Naive thymus-derived CD4-positive, alpha-beta T cell (primary cell): ENCODE measurements at places on chromosomes 16 and 17.
A peak's percentile ranks its signal among the peaks of the same experiment; 100 is the strongest.

DNA sequence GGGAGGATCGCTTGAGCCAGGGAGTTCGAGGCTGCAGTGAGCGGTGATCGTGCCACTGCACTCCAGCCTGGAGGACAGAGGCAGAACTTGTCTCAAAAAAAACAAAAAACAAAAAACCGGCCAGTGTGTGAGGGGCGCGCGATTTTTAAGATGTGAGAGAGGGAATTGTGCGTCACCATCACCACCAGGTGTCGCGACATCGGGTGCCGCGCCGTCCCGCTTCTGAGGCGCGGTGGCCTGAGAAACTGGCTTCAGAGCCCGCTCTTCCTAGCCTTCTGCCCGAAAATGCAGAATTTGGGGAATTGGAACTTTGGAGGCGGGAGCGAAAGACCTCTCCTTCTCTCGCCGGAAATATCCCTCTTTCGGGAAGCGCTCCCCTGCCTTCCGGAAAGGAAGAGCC, 524.8 kb downstream of the KCNJ18 start:
- no peak for DNase-seq

- DNase-seq: no peak
These were observed 10.9 kb downstream of the HOXB4 start for GRCh38 chr17:48567209-48567608.

DNA sequence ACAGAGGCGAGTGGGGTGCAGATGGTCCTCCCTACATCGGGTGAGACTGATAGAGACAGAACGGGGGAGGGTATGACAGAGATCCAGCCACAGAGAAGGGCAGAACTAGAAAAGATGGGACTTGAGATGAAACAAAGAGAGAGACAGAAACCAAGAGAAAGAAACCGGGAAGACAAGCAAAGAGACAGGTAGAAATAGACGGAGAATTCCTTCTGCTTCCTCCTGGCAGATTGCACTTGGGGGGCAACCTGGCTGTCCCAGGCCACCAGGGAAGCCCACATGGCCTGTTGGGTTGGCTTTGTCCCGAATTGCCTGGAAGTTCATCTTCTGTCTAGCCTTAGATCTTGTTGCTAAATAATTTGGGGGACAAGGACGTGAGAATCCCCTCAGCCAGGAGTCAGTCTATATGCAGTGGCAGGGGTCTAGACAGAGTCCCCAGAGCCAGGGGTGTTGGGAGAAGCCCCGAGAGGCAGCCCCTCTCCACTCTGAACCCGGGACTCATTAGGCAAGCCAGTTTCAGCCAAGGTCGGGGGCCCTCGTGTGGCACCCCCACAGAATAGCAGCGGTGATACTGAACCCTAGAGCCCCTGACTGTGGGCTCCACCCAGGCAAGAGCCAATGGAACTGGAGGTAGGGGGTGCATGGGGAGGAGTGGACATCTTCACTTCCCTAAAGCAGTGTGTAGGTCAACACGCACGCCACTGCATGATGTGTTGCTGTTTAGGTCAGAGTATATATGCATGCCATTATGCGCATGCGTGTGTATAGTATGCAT, 627 bp upstream of the TSPOAP1 start:
- no peak for DNase-seq

- DNase-seq: no peak
These were observed 137.5 kb upstream of the IRX3 start for GRCh38 chr16:54424043-54424451.

- DNase-seq: no peak
These were observed 17.1 kb upstream of the ALOX15B start for GRCh38 chr17:8021565-8022359.

DNA sequence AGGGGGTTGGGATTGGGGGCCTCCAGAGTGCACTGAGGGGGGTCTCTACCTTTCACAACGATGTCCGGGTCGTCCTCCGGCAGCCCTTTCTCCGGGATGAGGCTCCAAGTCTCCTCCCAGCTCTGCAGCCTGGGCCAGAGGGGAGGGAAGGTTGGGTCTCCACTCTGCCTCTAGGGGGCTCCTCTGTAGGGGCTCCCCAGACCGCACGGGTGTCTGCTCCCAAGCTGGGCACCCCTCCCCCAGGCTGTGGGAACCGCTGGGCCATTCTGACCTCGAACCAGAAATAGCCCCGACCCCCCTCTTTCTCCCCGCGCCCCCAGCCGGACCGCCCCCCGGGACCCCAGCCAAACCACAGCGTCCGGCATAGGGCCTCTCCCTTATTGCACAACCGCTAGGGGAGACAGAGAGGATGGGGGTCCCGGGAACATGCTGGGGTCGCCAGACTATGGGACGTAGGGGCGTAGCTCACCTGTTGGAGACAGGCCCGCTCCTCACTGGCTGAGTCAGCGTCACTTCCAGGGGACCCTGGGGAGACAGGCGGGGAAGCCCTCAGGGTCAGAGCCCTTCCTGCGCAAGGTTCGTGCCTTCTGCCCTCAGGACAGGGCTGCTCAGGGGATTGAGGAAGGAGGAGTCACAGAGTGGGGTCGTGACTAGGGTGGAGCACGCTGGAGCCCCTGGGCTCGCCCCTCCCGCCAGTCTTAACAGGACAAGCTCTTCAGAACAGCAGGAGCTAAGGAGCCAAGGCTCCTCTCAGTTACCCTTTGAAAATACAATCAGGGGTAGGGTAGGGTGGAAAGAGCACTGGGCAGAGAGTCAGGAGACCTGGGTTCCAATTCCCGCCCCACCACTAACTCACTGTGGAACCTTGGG, 2.7 kb downstream of the PLEKHH3 start:
- DNase-seq: no peak

DNA sequence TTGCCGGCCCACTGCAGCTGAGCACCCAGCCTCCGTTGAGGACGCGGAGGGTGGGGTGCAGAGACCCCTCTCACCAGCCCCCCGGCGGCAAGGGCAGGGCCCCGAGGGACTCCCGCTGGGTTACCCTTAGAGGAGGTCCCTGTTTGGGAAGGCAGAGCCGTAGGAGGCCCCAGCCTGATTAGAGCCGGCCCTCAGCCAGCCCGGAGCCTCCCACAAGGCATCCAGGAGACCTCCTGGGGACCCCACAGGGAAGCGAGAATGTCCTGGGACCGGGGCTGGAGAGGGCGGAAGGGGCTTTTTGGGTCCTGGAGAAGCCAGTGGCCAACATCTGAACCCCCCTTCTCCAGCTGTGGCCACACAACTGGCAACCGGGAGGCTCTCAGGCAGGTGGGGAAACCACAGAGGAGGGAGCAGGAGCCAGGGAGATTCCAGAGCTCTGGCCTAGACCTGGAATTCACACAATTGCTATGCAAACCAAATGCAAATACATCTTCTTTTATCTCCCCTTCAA, 21.7 kb upstream of the SP6 start:
- DNase-seq: no peak

DNA sequence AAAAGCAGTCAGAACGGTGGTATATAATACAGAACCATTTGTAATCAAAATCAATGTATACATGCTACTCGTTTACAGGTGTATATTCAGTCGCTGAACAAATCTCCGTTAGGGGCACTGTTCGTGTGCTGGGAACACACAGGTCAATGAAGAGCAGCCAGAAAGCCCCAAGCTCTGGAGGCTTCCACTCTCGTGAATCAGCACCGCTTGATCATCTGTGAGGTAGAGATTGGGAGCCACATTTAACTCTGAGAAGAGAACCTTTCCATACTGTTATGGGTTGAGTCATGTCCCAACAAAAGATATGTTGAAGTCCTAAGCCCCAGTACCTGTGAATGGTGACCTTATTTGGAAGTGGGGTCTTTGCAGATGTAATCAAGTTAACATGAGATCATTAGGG, 5.4 kb upstream of the CYTH1 start:
- no peak for DNase-seq

GRCh38 chr16:30005341-30006094, 5.3 kb downstream of the DOC2A start:
- DNase-seq: peak; percentile 48

GRCh38 chr17:12554251-12554650, 111.4 kb upstream of the MYOCD start:
- DNase-seq: no peak

GRCh38 chr17:65589321-65589720, 27.9 kb upstream of the AXIN2 start:
- no peak for DNase-seq

DNA sequence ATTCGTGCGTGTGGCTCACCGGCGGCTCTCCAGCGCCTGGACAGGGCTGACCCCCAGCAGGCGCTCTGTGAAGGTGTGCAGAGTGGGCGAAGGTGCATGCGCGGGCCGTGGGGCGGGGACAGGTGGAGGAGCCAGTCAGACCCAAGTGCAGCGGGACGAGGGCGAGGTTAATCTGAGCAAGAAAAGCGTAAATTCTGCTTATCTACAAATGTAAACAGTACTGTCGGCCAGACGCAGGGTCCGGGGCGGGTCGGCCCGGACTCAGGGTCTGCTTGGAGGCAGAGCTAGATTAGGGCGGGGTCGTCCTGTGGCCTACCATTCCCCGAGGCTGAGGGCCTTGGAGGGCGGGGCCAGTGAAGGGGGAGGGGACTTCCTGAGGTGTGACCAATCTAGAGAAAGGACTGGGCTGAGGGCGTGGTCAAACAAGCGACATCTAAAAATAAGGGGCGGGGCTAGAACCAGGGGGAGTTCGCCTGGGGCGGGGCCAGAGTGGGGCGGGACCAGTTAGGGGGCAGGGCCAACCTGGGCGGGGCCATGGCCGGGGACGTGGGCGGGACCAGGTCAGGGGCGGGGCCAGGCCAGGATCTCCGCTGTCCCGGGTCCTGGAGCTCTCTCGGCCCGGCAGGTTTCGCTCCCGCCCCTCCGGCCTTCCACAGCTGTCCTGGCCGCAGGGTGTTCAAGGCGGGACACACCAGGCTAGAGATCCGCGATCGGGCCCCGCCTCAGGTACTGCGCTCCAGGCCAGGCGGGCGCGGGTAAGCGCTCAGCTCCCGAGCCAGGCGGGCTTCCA, at the start of gene SEC14L5:
TSS of gene SEC14L5 (plus strand) at position 611 of the 790 bp plus-strand sequence. CDS start 994 bp downstream, outside the sequence.
- peak; percentile 88 for DNase-seq

DNA sequence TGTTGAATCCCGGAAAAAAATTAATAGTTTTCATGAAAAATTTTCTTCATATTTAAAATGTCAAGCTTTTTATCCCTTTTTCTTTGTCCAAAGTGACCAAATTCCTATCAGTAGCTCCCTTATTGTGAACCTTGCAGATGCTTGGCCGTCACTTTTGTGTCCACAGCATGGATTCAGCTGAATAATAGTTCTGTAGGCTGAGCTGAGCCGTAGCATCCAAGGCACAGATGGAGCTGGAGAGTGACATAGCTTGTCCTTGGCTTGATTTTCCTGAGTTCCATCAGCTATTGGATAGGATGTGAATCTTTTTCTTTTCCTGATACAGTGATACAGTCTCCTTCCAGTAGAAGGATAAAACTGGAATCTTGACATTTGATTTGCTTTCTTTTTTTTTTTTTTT, 3.6 kb downstream of the NUP85 start:
- DNase-seq: no peak

DNA sequence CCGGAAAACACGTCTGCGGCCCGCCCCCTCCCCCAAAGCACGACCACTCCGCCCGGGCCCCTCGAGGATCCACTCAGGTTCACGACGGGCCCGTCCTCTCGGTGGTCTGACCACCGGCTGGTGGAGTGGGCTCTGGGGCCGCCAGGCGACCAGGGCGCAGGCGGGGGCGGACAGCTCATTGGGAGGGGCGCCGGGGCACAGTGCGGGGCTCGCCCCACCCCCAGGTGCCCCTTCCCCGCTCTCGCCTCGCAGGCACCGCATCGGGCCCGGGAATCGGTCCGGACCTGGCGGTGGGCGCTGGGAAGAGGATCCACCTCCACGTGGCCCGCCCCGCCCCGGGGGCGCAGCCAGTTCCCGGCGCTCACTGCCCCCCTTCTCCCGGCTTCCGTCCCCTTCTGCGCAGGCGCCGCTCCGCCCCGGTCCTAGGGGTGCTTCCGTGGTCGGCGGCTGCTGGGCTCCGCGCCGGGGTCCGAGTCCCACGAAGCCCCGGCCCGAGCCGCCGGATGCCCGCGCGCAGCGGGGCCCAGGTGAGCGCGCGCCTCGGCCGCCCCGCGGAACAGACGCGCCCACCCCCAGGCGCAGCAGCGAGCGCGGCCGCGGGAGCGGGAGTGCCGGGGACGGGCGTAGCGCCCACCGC, at the start of gene MPG:
TSS of gene MPG (plus strand) at position 419 of the 637 bp plus-strand sequence. CDS start at position 504, 85 bp downstream.
- peak; percentile 79 for DNase-seq

DNA sequence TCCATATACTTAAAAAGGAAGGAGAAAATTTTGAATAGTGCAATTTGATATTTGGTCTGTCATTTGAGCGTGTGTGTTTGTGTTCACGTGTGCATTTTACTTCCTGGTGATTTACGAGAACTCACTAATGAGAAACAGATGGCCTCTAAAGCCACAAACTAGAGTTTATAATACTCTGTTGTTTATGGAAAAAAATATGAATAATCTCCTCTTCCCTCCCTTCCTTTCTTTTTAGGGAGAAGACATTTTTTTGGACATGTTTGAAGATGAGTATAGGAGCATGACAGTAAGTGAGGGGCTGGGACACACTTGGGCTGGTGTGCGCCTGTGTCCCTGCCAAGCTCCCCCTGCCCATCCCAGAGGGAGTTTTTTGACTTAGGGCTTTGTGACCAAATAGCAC, 102.7 kb downstream of the CLEC16A start:
- no peak for DNase-seq

- no peak for DNase-seq
These were observed 55.8 kb upstream of the GSE1 start for GRCh38 chr16:85557083-85557970.

DNA sequence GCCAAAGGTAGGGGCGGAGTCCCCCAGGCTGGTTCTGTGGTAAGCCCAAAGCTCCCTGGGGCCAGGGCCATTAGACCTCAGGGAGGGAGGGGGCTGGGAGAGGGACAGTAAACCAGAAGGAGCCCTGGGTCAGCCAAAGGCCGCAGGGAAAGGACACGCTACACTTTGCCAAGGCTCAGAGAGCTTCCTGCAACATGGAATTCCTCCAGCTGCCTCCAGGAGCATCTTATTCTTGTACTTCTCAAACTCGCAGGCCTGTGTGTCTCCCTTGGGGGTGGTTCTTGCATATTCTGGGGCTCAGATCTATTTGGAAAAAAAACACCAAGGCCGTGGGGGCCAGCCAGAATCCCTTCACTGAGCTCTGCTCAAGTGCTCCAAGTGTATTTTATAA, 25.1 kb downstream of the AKAP1 start:
- DNase-seq: no peak

DNA sequence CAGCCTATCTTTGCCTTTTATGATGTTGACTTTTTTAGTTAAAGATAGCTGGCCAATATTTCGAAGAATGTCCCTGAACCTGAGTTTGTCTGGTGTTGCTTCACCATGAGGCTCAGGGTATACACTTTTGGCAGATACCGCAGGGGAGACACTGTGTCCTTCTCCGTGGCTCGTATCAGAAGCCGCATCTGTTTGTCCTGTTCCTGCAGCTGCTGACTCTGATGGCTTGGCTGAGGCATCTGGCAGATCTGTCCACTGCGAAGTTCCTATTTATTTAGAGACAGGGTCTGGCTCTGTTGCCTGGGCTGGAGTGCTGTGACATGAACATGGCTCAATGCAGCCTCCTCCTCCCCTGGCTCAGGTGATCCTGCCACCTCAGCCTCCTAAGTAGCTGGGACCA, 93.5 kb downstream of the CRISPLD2 start:
- no peak for DNase-seq

- DNase-seq: no peak
These were observed 5.1 kb downstream of the PRSS21 start for GRCh38 chr16:2822158-2822495.

GRCh38 chr17:49444384-49444783, 29.7 kb upstream of the PHB1 start:
- no peak for DNase-seq

- DNase-seq: no peak
These were observed 155.2 kb upstream of the C17orf78 start for GRCh38 chr17:37220607-37220953.
